ENCODE measurements at places on chromosomes 6 and 20. TPM values are rescaled to one million over a fixed set of nuclear protein-coding genes. Genes with fewer than 3 reads are reported as not detected.

The PAX1 gene
- total RNA-seq: not detected

DNA sequence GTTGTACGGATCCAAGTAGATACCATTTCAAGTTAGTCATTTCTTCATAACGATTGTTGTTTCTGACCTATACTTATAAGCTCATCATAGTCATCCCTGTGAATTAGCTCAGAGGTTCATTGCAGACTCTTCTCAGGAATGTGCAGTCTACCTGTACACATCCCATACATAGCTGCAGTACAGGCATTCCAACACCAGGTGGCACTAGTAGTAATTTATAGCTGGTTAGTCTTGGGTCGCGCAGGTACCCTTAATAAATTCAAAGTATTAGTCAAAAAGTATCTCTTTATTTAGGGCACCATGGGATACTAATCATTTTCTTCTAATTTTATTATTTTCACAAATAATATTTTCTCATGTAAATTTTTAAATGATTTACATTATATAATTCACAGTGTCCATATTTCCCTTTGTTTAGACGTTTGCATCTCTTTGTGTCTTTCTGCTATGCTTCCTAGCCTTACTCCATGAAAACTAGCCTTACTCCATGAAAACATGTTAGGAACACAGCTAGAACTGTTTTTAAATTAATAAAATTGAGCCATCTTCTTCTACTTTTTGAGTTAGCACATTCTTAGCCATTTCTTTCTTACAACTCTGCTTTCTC lies 128.6 kb upstream of the FAM83B start:
- H3K36me3 ChIP-seq: no peaks in the 10 kb centered on the region
- no peak overlapping the region for H3K27ac ChIP-seq
- no peaks in the 10 kb centered on the region for H3K27me3 ChIP-seq
- no peak overlapping the region for H3K4me3 ChIP-seq
- H3K4me1 ChIP-seq: no peaks in the 10 kb centered on the region
- DNase-seq: no peak

- no peaks in the 10 kb centered on the region for H3K36me3 ChIP-seq
- H3K4me1 ChIP-seq: no peaks in the 10 kb centered on the region
- H3K4me3 ChIP-seq: no peak overlapping the region
Measured at GRCh38 chr20:22684072-22684762, 99.8 kb upstream of the FOXA2 start.

- H3K36me3 ChIP-seq: no peaks in the 10 kb centered on the region
- no peaks in the 10 kb centered on the region for H3K27me3 ChIP-seq
Measured at GRCh38 chr6:170402318-170403040, 95.9 kb downstream of the FAM120B start.

Data from vagina (tissue), 2 donors.